ENCODE measurements at places on chromosomes 2 and 18.

DNA sequence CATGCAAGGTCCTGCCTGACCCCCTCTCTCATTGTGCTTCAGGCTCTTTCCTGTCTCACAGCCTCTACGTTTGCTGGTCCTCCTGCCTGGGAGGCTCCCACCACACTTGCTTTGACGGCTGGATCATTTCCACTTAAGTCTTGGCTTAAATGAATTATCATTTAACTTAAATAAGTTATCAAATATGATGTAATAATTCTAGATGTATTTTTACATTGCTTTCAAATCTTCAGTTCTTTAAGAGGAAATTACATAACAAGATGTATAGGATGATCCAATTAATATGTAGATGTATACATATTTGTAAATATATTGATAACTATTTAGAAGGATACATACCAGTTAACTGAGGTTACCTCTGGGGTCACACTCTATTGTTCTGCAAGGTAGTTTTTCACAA lies 102.6 kb upstream of the SP3 start:
- DNase-seq = no peak

DNA sequence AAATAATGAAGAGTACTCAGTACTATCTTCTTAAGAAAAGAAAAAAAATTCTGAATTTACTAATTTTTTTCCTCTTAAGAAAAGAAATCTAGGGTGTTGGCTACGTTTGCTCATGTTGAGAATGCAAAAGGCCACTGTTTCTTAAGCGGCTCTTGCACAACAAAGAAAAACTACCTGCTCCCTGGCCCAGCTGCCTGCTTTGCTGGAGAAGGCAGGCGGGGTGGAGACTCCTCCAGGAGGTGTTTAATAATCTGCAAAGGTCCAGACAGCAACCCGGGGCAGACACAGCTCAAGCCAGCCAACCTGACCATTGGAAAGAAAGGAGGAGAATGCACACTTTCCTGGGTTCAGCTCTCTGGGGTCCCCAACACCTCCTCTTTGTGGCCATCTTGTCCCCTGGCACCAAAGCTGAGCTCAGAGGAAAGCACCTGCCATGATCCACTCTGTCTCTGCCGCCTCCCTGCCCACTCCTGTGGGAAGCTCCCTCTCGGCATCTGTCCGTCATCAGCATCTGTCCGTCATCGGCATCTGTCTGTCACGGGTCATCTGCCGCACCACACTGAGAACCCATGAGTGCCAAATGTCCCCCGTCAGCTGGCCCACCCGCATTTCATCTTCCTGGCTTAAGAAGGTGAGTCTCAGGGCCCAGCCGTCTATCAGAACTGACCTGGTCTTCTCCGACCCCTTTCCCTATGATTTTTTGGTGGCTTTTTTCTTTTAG lies 11.9 kb downstream of the ZNF516 start:
- DNase-seq = no peak

GRCh38 chr18:62165583-62165982 lies 21.3 kb downstream of the PIGN start:
- DNase-seq = no peak

GRCh38 chr2:134790487-134790886 lies 47.9 kb upstream of the ACMSD start:
- no peak for DNase-seq

DNA sequence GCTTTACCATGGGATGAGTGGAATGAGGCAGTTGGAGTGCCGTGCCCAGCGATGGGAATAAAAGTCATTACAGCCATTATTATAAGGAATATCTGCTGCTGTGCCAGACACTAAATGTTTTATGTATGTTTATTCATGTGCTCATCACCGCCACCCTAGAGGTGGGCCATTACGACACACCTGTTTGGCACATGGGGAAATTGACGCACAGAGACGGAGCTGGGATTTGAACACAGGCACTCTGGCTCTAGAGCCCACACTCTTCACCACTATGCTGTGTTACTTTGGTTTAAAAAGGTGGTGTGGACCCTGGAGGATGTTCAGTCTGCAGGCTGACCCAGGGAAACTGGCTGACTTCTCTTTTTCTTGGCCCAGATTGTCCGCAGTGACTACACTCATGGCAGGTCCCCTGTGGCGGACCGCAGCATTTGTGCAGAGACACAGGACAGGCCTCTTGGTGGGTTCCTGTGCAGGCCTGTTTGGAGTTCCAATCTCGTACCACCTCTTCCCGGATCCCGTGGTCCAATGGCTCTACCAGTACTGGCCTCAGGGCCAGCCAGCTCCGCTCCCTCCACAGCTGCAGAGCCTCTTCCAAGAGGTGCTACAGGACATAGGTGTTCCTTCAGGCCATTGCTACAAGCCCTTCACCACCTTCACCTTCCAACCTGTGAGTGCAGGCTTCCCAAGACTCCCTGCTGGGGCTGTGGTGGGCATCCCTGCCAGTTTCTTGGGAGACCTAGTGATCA lies 1.6 kb downstream of the TMEM177 start:
- no peak for DNase-seq

DNA sequence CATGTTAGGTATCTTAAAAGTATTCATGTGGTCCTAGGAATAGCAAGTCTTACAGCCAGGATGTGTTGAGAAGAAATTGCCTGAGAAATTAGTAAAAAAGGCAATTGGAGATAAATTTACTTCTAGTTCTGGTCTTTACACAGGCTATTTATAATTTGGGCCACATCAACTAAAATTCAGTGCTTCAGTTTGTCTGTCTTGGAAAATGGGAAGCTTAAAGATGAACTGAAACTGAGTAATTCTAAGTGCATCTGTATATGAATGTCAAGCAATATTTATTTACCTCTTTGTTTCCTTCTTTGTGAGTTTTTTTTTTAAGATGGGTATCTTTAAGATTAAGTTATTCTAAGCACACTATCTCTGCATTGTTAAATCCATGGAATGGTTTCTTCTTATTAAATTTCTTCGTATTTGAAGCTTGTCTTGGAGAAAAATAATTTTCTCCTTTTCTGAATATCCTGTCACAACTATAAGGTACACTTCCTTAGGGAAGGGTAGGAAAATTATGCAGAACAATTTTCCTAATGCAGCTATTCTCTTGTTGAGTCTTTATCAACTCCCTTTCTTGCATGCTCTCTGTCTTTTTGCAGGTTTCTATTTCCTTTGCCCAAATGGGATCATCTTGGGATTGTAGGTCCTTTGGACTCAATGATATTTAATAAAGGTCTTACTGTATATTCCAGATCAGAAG lies 39.7 kb upstream of the MMADHC start:
- DNase-seq = no peak

GRCh38 chr2:161979490-161979889 lies 94.5 kb downstream of the DPP4 start:
- DNase-seq = no peak

DNA sequence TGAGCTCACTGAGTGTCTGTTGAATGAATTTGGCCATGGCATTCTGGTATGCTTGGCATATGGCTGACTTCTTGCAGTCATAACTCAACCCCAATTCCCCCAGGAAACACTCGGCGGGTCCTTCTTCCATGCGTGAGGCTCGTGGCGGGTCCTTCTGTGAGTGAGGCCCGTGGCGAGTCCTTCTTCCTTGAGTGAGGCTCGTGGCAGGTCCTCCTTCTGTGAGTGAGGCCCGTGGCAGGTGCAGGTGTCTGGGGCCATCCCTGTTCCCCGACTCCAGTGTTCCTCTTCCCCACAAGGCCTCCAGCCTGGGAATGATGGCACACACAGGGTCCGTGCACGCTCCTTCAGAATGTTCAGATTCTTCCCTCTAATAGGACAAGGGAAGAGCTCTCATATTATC lies 169.0 kb downstream of the EIPR1 start:
- DNase-seq = no peak
